Transverse colon (tissue), 4 donors: ENCODE measurements at places on chromosomes 11 and 22.

GRCh38 chr11:15523543-15523942 is 408.8 kb downstream of the INSC start:
- no peak for DNase-seq

GRCh38 chr11:121464352-121464946 is 11.7 kb upstream of the SORL1-AS1 start:
- DNase-seq = peak; percentile 51

DNA sequence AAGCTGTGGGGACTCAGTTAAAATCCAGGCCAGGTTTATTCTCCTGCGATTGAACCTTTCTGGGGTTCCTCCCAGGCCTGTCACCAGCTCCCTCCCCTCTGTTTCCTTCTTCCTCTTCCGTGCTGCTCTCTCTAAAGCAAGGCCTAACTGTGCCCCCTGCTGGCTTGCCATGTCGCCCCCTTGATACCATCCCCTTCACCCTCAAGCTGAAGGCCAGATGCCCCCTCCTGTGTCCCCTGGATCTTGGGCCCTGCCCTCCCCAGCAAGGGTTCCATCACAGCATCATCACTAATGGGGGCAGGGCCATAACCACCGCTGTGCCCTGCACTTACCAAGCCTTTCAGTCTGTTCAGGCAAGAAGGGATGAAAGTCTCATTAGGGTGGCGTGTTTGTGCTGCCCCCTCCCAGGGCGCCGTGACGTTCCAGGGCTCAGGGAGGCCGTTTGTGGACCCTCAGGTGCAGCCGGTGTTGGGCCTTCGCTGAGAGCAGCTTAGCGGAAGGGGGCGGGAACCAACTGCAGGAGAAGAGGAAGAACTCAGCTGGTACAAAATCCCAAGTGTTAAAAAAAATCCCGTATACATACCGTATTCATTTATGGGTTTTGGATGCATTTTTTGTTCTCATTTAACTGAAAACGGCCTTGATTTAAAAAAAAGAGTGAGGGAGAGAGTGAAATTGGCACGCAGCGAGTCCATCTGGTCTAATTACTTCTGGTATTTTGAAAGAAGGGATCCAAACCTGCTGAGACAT is 69.9 kb downstream of the MPPED1 start:
- no peak for DNase-seq

- DNase-seq = no peak
Observed at GRCh38 chr11:44574610-44575287, 9.3 kb downstream of the CD82 start.

GRCh38 chr22:40004836-40005235 is 10.1 kb downstream of the FAM83F start:
- DNase-seq = no peak

DNA sequence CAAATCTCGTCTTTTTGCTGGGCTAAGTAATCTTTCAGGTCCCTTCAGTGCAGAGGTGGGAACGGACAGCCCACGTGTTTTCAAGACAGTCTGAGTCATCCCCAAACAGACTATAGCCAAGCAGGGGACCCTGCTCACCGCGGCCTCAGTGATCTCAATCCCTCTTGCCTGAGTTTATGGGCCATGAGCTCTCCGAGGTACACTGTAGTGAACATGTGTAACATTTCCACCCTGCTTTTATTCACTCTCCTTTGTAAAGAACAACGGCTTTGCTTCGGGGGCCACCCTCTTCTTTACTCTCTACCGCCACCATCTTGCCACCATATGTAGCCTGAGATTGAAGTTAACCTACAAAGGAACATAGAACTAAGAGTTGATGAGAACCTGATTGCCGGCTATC is 11.5 kb upstream of the KCTD14 start:
- no peak for DNase-seq
